ENCODE measurements at places on chromosomes 16 and 17.
A peak's percentile ranks its signal among the peaks of the same experiment; 100 is the strongest.

DNA sequence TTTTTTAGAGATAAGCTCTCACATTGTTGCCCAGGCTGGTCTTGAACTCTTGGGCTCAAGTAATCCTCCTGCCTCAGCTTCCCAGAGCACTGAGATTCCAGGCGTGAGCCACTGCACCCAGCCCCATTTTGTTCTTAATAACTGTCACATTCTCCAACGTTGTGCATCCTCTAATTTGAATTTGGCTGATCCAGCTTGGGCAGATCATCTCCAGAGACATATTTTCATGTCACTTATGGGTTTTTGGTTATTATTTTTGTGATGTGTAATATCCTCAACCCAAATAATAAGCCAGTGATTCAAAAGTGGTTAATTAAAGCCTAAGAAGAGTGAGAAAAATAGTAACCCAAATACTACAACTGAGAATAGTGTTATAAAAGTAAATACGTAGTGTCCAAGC lies 16.2 kb upstream of the COL1A1 start:
- no peak for DNase-seq

GRCh38 chr17:45277216-45277849 lies 15.4 kb upstream of the SPATA32 start:
- peak; percentile 65 for DNase-seq

- no peak for DNase-seq
Observed at GRCh38 chr16:68284847-68285246, 20.5 kb downstream of the SLC7A6 start.

- no peak for DNase-seq
Observed at GRCh38 chr17:82056729-82057621, 5.3 kb downstream of the GPS1 start.

DNA sequence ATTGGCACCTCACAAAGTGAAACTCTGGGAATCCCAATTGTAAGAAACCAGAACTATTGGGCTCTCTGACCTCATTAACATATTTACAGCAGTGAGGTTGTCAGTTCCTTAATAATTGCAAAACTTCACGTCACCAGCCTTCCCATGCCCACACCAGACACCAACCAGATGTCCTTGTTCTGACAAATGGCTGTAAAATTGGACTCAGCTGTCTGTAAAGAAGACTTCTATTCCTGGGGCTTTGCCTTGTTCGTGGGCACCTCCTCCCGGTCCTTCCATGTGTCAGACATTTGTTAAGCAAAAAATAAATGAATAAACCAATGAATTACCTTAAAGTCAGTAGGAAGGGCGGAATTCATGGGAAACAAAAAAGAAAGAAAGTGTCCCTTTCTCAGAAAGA lies 284.3 kb upstream of the CDH11 start:
- no peak for DNase-seq

- no peak for DNase-seq
Observed at GRCh38 chr16:7017006-7017662, 315.5 kb upstream of the RBFOX1 start.

DNA sequence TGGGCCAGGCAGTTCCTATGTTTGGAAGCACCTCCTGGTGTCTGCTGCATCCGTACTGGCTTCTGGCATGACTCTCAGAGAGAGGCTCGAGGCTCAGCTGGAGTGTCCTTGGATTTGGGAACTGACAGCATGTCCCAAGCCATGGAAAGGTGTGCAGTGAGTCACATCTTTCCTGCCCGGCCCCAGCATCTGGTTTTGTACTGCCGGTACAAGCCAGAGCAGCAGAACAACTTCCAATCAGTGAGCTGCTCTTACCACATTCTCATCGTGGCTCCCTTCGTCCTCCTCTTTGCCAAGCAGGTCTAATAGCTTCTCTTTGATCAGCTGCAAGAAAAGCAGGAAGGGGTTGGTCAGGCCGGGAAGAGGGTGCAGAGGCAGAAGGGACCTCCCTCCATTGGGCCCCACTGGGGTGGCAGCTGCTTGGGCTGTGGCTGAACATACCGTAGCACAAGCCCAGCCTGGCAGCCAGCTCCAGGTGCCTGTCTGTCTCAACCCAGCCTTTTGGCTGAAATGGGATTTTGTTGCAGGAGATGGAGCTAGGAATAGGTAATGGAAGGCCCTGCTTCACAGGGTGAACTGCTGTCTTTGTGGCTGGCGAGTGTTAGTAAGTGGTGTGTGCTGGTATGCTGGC lies 24.2 kb downstream of the SPACA3 start:
- no peak for DNase-seq

GRCh38 chr17:3976675-3977171 lies 12.5 kb upstream of the ATP2A3 start:
- peak; percentile 15 for DNase-seq

DNA sequence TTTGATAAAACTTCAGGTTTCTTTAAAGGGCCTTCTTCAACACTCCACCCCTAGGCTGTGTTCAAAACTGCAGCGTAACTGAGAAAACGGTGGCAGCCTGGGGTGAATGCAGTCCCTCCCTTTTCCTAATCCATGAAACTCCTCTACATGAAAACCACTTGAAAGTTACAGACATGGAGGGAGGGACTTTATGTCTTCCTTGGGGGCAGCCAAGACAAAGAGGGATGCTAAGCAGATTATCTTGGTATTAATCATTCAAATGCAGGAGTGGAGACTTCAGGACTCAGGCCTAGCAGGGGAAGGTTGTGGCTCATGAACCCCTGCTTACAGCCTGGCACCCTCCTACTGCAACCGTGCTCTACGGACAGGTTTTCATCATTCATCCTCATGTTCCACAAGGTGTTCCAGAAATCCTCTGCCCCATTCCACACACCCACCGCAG lies 46.8 kb downstream of the RNF112 start:
- DNase-seq = no peak

DNA sequence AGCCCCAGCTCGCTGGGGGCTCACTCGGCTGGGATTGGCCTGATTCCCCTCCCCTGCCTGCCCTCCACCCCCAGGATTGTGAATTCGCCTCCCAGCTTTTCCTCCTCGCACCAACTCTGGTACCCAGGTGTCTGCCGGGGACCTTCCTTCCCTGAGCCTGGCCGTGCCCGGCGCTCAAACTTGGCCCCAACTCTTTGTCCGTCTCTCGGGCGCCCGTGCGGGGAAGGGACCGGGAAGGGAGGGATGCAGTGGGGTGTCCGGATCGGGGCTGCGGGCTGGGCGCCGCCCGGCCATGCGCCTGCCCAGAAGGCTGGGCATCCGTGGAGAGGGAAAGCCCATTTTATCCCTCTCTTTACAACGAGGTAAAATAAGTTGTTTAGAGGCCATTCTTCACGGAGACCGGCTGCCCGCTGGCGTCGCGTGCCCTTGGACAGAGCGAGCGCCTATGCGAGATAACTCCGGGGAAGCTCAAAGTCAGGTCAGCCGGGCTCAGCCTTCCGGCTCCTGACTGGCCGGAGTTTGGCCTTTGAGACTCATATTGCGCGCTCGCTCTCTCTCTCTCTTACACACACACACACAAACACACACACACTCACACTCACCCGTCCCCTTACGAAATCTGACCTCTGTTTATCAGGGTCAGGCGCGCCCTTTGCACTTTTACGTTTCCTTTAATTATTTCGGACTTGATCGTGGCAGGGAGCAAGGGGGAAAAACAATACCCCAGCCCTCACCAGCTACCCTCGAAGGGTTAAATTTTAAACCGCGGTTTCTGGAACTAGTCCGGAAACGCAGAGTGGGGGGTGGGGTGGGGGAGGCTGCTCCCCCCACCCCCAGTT lies 774 bp upstream of the MAF start:
- no peak for DNase-seq

DNA sequence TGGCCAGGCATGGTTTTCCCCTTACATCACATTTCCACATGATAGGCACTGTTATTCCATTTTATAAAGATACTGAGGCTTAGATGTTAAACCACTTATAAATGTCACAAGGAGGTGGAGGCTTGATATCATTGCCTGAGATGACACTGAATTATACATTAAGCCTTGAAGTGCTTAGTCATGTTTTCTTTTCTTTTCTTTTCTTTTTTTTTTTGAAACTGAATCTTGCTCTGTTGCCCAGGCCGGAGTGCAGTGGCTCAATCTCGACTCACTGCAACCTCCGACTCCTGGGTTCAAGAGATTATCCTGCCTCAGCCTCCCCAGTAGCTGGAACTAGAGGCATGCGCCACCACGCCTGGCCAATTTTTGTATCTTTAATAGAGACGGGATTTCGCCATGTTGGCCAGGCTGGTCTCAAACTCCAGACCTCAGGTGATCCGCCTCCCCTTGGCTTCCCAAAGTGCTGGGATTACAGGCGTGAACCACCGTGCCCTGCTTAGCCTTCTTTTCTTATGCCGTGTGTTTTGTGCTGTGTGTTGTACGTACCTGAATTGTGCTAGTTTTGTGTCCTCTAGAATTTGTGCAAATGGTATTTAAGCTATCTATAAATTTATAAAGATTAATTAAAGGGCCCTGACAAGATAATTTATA lies 1.2 kb downstream of the DNAJA3 start:
- DNase-seq = no peak

DNA sequence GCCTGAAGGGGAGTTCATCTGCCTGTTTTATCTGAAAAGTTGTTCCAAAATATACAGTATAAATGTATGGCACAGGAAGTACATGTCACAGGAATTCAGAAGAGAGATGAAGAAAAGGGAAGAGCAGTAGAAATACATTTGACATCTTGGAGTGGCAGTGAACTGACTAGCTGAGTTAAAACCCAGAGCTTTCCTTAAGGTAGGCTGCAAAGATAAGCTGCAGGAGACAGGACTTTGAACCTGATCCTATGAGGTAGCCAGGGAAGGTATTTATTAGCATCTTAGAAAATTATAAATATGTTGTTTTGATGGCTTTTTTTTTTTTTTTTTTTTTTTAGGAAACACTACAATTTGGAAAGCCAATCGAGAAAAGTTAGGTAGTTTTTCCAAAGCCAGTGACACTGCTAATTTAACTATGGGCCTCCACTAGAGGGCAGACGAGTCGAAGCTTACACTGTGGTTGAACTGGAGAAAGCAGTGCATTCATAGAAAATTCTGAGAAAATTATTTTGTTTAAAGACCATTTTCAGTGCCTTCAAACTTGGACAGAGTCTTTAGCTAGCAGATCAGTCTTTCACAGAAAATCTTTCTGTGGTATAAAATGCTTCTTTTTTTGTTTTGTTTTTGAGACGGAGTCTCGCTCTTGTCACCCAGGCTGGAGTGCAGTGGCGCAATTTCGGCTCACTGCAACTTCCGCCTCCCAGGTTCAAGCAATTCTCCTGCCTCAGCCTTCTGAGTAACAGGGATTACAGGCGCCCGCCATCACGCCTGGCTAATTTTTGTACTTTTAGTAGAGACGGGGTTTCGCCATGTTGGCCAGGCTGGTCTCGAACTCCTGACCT lies 122.3 kb downstream of the SSH2 start:
- DNase-seq = no peak

DNA sequence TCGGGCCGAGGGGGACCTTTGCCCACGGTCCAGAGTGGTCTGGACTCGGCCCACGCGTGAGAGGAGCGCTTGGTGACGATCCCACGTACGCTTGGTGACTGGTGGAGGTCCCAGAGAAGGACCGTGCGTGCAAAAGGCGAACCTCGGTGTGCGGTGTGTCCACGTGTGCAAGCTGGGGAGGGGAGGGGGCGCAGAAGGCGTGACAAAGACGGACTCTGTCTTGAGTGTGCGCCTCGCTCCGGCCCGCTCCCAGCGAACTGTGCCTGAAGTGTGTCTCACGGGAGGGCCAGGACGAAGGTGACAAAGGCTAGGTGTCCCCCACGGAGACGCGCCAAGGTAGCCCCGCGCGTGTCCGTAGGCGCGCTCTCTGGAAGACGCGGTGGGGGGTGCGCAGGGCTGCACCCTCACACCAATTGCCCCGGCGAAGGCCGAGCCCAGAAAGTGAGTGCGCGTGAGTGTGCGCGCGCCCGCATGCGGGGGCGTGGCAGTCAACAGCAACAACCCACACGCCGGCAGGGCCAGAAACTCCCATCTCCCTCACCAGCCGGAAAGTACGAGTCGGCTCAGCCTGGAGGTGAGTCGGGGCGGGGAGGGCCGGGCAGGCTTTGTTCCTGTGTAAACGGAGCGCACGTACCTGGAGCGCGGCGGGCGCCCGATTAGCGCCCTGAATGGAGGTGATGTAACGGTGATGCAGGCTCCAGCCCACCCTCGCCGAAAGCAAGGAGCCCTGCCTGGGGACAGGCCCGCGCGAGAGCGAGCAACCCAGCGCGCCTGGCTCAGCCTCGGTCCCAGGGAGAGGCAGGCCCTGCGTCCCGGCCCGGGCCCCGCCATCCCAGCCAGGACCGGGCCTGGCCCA lies at the start of gene GPRC5C:
TSS of gene GPRC5C (plus strand) at position 521 of the 856 bp plus-strand sequence. CDS start 7,689 bp downstream, outside the sequence.
- no peak for DNase-seq

- no peak for DNase-seq
Observed at GRCh38 chr16:81717662-81718189, 61.4 kb upstream of the PLCG2 start.

- DNase-seq = no peak
Observed at GRCh38 chr17:79940459-79941087, 95.1 kb downstream of the TBC1D16 start.

- DNase-seq = no peak
Observed at GRCh38 chr16:10081201-10081940, 100.9 kb downstream of the GRIN2A start.

DNA sequence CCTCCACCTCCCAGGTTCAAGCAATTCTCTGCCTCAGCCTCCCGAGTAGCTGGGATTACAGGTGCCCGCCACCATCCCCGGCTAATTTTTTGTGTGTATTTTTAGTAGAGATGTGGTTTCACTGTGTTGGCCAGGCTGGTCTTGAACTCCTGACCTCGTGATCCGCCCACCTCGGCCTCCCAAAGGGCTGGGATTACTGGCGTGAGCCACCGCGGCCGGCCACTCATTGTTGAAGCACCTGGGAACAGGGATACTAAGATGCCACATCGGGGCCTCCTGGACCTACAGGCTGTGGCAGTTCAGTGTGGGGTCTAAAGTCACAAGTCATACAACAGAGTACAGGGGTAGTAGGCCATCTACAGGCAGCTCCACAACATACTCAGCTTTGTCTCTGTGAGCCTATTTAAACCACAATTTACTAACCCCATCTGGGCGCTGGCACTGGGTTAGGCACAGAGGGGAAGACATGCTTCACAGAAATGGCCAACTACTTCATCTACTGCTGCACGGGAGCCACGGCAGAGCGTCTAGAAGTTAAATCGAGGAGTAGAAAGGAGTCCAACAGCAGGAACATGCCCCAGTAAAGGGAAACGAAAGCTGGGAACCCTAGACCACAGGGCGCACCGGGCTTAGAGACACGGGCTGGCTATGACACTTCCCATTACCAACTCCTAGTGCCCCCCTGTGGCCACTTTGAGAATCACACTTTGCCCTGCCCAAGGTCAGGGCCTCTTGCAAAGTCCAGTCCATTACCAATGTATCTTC lies 4.3 kb downstream of the VAMP2 start:
- peak; percentile 29 for DNase-seq

- DNase-seq = no peak
Observed at GRCh38 chr17:62049299-62049698, 15.8 kb downstream of the MED13 start.
